Renal cortical epithelial cell (primary cell): ENCODE measurements at places on chromosomes 2 and 18. TPM values are rescaled to one million over a fixed set of nuclear protein-coding genes. Genes with fewer than 3 reads are reported as not detected.

- DNase-seq, result no peak
Measured at GRCh38 chr2:181761175-181761574, 80.9 kb upstream of the NEUROD1 start.

GRCh38 chr2:197248623-197249022 is 62.0 kb downstream of the ANKRD44 start:
- DNase-seq, result no peak

The TBC1D8 gene
- 12.3 and 22.8 TPM in 2 replicates for total RNA-seq

GRCh38 chr2:62407838-62408237 is 98.2 kb downstream of the TMEM17 start:
- no peak for DNase-seq

DNA sequence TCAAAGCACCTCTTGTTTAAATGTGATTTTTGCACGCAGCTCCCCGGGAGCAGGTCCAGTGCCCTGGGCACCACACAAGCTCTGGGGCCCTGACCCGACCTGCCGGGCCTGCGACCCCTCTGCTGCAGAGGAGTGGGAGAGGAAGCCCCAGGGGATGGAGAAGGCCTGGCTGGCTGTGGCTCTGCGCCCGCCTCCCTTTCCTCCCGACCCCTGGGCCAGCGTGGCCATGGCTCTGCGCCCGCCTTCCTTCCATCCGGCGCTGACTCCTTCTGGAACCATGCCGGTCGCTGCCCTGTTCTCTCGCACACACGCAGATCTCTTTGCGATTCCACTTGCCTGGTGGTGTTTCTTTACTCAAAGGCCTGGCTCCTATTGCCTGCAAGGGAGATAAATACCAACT is 166.5 kb upstream of the SALL3 start:
- DNase-seq, result no peak

- DNase-seq, result no peak
Measured at GRCh38 chr2:24513281-24514071, 22.4 kb downstream of the NCOA1 start.

DNA sequence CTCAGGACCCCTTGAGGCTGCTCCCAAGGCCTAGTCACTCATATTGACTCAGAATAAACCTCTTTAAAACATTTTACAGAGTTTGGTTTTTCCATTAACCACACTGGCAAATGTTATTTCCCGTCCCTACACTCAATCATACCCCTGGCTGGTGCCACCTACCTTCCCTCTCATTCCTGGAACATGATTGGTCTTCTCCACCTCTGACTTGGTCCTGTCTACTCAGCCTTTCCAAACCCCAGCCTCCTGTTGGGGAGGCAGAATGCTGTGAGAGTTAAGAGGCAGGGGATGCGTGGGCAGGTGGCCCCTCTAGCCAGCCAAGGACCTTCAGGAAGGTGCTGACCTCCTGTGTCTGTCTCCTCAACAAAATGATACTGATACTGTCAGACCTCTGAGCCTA is 149.3 kb downstream of the CABLES1 start:
- DNase-seq, result peak; percentile 35
